ENCODE measurements at places on chromosomes 5 and 9. TPM values are rescaled to one million over a fixed set of nuclear protein-coding genes. Genes with fewer than 3 reads are reported as not detected.

Gene PIP5KL1
- total RNA-seq, result 0.42 TPM

Gene SPATA31A3
- total RNA-seq, result not detected

Gene PCDHGA1
- 3.5 TPM for total RNA-seq

Gene FAM151B
- total RNA-seq, result 1.2 TPM

Gene MARCHF11
- 2.3 TPM for total RNA-seq

Measured in heart left ventricle (tissue), 16 donors.